ENCODE measurements at places on chromosomes 4 and X.

DNA sequence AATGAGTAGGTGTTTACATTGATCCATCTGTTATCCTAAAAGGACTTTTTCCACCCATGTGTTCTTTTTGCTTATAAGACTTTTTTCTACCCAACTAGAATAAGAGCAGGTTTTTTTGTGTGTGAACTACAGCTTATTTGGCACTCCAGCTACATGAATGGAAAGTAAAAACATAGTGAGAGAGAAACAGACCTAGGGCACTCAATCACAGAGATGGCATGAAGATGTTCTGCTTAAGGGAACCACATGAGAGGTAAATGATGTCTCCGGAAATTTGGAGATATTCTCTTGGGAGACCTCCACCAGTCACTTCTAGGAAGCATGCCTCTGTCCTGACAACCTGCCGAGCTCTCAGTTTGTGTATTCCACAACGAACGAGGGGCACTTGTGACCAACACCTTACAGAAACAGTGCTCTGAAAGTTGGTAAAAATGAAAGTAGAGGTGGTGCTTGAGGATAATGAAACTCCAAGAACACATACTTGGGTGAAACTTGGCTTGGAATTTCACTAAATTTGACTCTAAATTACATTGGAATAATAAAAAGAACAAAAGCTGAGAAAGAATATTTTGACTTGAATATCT, 788.4 kb upstream of the GALNTL6 start:
- no peak for DNase-seq

DNA sequence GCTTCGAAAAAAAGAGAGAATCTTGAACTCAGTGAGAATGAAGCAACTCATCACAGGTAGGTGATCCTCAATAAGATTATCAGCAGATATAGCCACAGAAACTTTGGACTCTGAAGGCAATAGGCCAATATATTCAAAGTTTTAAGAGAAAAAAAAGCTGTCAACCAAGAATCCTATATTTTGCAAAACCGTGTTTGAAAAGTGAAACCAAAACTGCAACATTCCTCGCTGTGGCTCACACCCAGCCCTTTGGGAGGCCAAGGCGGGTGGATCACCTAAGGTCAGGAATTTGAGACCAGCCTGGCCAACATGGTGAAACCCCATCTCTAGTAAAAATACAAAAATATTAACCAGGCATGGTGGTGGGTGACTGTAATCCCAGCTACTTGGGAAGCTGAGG, 22.8 kb downstream of the MAD2L1 start:
- no peak for DNase-seq

DNA sequence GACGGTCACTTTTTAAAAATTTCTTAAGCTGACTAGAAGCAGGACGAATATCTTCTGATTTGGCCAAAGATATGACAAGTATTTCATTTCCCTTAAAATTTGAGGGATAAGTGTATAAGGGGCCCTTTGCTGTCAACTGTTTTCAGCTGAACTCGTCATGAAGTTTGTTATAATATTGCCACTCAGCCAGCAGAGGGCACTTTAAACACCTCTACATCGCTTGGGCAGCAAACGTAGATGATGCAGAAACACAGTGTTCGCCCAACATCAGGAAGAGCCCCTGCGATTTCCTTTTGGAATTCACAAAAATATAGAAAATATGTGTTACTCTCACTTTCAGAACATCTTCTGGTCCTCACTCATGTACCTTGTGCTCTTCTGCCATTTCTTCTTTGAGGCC, 435.7 kb upstream of the FMR1 start:
- no peak for DNase-seq

DNA sequence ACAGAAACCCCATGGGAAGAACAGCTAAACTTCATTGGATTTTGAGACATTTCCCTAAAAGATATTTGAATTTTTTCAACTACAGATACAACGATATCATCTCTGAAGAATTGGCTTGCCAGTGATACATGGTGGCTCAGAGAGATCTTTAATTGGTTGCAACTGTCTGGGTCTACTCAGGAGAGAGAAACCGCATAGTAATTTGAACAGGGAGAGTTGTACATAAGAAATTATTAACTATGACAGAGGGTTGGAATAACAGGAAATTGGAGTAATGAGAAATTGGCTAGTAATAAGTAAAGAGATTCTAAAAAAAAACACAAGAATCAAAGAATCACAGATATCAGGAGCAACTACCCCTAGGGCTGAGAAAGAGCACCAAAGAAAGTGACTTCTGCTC, 118.4 kb downstream of the KLHL13 start:
- no peak for DNase-seq

DNA sequence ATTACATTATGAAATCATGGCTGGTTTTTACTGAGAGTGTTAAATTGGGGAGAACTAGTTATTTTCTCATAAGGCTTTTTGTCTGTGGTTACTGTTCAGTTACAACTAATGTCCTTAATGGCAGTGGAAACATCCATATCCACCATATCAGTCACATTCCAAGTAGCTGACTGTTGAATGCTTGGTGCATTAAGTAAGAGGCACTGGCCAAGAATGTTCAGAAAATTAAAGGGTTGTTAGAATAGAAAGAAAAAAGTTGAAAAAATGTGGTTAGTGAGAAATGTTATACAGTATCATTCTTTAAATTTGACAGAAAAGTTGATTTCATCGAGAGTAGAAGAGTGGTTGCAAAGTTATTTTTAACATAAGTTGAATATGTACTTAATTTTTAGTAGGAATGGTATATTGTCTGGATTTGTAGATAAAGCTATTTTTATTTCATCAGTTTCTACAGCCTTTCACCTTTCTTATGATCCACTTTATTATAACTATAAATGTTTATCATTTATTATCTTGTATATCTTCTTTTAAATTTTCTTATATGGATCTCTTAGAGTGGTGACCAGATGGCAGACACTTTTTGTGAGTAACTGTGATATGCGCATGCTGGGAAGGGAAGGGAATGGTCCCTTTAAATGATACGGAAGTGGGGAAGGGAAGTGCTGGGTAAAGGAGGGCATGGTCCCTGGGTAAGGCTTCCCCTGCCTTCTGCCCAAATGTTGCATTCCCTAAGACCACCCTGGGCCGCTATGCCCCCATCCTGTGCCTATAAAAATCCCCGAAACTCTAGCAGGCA, 2407.1 kb downstream of the ARAP2 start:
- no peak for DNase-seq

GRCh38 chr4:176641237-176641636, 151.5 kb downstream of the VEGFC start:
- no peak for DNase-seq

DNA sequence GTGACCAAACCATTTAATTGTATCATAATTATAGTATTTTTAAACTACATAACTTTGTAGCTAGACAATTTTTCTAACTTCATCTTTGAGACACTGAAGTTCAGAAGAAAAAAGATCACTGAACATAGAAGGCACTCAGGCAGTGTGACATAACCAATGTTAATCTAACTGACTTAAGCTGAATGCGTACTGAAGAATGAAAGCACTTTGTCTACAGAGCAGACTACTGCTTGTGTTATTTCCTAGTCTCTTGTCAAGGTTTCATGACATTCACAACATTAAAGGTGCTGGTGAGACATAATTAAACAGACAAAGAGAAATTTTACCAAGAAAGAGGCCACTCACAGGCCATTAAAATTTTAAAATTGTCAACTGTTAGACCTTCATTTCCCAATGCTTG, 13.5 kb downstream of the AMMECR1 start:
- no peak for DNase-seq

GRCh38 chrX:78119521-78120227, 15.6 kb downstream of the PGK1 start:
- no peak for DNase-seq

GRCh38 chr4:164789047-164789446, 35.1 kb downstream of the SMIM31 start:
- DNase-seq = no peak

DNA sequence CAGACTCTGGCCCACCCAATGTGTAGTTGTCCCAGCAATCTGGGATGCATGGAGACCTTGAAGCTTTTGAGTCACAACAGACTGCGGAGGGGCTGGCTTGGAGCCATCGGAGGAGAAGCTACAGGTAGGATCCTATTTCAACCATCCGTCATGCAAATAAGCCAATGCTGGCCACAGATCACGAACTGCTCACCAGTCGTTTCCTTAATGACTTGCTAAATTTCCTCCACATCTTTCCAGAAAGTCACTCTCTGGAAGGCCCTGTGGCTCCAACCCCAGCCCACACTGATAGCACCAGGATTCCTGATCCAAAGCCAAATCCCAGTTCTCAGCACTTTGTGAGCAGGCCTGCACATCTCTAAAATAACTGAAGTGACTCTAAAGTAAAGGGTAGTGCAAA, 321.3 kb downstream of the RAB28 start:
- DNase-seq = no peak

- no peak for DNase-seq
Measured at GRCh38 chr4:172348426-172348825, 535.2 kb downstream of the GALNTL6 start.

- peak; percentile 65 for DNase-seq
Measured at GRCh38 chr4:156889616-156890594, 81.7 kb downstream of the PDGFC start.

GRCh38 chr4:18803781-18804180, 782.2 kb upstream of the LCORL start:
- DNase-seq = no peak

DNA sequence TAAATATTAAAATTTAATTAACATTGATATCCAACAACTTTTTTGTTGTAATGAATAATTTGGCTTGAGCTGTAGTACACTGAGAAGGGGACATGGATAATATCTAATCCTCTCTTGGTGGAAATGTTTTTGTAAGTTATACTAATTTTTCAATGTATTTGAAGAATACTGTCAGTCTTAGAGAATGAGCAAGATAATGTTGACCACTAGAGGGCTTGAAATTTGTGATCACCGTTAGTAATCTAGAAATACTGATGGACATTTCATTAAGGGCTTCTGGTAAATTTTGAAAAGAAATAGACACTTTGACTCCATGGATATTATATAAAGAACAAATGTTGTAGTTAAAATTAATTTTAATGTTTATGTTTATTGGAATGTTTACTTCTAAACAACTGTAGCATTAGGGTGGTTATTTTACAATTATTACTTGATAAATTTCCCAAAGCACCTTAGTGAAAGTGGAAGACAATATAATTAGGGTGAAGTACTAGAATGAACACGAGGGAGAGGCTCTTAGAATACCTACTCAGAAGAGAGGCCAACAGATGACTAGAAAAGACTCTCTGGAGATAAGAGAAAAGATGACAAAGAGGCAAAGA, 20.0 kb upstream of the CAMK2D start:
- peak; percentile 57 for DNase-seq

GRCh38 chr4:48131736-48132135, 2.3 kb downstream of the TXK start:
- no peak for DNase-seq

GRCh38 chrX:31093639-31093975, 21.8 kb upstream of the FTHL17 start:
- no peak for DNase-seq

GRCh38 chrX:1600406-1601050, 9.1 kb downstream of the AKAP17A start:
- DNase-seq = no peak

All from dermis microvascular lymphatic vessel endothelial cell (primary cell).